Stimulated activated CD8-positive, alpha-beta memory T cell treated with anti-CD3 and anti-CD28 coated beads, Interleukin-2, amount 100 ng/mL, for 1 hour (primary cell): ENCODE measurements at places on chromosomes 5 and 9.

- no peak for DNase-seq
Measured at GRCh38 chr5:9054821-9055589, 490.9 kb downstream of the SEMA5A start.

- DNase-seq, result no peak
Measured at GRCh38 chr9:19461135-19461534, 52.3 kb downstream of the ACER2 start.

GRCh38 chr9:19176856-19177255, 49.6 kb upstream of the PLIN2 start:
- DNase-seq, result no peak

- DNase-seq, result no peak
Measured at GRCh38 chr5:111384220-111384619, 128.1 kb downstream of the STARD4 start.

GRCh38 chr5:126066836-126067235, 356.4 kb upstream of the GRAMD2B start:
- no peak for DNase-seq

DNA sequence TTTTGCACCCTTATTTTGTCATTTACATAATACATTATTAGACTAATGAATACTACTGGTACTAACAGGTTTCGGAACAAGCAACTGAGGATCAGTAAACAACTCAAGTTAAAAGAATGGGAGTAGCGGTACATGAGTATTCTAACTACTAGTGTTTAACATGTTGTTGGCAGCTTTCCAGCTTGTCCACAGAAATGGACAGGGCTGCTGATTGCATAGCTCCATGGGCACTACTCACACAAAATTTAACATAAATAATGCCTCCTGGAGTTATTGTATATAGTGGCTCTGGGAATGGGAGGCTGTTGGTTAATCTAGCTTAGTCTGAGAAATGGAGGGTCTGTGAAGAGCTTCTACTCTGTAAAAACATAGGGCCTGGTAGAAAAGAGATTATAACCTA, 6.7 kb downstream of the NCBP1 start:
- DNase-seq, result no peak

DNA sequence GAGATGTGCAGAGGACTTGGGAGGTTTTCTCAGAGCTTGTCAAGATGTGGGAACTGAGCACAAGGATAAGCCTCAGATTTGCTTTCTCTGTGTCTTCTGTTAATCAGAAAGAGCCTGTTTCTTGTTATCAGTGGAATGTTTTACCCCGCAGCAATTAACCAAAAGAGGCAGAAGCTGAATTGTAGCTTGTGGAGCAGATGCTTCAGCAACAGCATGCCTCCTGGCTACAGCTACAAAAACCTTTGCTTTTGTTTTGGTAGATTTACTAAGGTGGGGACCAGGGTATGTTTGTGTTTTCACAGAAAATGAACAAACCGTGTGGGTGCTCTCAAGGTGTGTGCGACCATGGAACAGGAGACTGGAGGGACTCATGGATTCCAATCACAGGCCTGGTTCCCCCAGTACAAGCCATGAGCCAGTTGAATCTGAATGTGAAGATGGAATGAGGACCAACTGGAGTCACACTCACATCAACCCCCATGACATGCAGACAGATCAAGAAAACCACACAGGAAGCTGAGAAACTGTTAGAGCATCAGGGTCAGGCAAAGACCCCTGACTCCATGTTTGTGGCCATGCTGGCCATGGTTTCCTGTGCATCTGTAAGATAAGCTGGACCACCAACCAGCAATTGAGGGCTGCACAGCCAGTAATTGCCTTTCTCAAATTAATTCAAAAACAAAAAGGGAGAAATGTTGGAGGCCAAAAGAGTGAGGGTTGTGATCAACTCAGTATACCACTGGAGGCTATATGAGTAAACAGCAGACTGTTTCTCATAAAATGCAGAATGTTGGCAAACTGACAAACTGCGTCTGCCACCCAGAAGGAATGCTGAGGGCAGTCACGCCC, 6.9 kb downstream of the UGT3A2 start:
- no peak for DNase-seq

DNA sequence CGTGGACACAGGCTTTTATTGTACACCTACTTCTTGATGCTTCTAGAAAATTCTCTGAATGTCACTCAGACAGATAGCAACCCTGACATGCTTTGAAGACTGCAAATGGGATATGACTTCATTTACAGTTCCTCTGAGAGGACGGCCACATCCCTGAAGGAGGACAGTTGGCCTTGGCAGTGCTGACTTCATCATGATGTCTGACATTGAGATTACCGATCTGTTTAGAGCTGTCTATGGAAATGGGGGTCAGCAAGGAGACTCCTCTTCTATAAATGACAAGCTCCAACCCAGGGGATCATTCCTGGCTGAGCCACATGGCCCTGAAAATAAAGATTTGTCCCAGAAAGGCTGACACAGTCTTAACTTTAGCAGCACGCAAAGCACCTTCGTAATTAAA, 75.8 kb downstream of the NUDT12 start:
- DNase-seq, result no peak

GRCh38 chr5:141695627-141696215, 13.7 kb upstream of the ARAP3 start:
- no peak for DNase-seq

DNA sequence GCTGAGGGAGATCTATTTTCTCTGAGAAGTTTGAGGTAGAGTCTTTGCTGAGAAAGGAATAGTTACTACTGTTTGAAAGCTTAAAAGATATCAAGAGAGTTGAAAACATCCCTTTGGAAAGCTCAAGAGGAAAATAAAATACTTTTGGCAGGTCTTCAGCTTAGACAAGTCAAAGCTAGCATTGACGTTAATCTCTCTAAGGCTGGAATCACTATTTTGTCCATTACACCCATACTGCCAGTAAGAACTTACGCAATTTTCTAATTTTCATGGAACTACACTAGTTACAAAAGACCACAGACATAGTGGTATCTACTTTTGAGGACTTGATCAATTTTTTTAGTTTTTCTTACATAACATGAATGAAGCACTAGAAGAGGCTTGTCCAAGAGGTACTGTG, 494.9 kb downstream of the PSAT1 start:
- DNase-seq, result no peak

GRCh38 chr9:131084661-131085369, 11.5 kb upstream of the AIF1L start:
- no peak for DNase-seq

- no peak for DNase-seq
Measured at GRCh38 chr5:54207566-54207965, 102.8 kb downstream of the ARL15 start.

- DNase-seq, result no peak
Measured at GRCh38 chr9:136482046-136482792, 621 bp downstream of the SEC16A start.

- no peak for DNase-seq
Measured at GRCh38 chr5:63648376-63648775, 313.9 kb downstream of the HTR1A start.

GRCh38 chr9:97535771-97536170, 34.3 kb downstream of the TMOD1 start:
- DNase-seq, result no peak

DNA sequence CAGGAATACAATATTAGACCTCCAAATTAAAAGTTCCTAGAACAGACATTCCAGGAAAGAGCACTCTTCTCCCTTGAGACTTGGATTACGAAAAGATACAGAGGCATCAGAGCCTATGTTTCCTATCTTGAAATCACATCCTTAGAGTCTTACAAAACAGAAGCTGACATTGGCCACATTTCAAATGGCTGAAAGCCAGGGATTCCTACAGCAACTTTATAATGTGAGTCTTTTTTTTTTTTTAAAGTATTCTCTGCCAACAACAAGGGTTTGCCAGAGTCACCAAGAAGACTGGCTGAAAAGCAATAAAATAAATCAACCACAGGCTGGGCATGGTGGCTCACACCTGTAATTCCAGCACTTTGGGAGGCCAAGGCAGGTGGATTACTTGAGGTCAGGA, 63.1 kb downstream of the TRPM6 start:
- DNase-seq, result no peak

- no peak for DNase-seq
Measured at GRCh38 chr9:99873943-99874584, 32.4 kb upstream of the STX17 start.

DNA sequence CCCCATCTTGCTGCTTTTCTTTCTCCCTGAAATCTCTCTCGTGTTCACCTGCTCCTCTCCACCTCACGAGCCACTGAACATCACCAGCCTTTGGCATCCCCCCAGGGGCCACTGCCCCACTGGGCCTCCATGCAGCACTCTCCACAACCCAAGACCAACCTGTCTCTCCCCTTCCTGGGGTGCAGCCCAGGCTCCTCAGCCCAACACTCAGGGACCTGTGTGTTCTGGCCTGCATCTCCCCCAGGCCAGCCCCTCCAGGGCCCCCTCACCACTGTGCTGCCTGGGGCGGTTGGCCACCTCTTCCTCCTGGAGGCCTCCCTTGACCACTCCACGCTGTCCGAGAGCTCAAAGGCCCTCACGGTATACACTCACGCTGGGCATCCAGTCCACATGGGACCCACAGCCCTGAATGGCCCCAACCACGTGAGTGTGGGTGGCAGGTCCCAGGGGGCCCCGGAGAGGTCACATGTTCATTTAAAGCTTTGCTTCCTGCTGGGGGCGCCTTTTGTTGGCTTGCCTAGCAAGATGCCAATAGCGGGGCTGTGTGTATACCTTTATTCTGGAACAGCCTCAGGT, 453 bp upstream of the DOK3 start:
- DNase-seq, result no peak

DNA sequence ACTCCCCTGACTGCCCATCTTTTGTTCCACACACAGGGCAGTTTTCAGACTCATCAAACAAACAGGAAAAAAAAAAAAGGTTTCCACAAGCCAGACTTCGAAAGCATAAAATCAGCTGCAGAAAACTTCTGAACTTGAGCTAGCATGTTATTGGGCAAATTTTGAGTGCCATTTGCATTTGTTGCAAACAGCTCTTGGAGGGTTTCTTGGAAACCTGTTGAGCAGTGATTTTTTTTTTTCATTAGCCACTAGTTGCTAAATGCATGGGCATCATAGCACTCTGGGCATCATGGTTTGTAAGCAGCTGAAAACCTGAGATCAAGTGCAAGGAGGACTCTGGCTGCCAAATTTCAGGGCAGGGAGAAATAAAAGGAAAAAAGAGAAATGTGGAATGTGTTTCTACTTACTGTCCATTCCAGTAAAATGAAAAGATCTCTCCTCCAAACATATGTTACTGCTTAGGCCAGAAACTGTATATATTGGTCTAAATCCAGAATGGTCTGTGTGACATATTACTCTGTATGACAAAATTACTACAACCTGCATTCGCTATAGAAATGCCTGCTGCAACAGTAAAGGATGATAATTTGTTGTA, 85.2 kb upstream of the SMIM23 start:
- no peak for DNase-seq

GRCh38 chr5:170190436-170191134, 42.2 kb upstream of the C5orf58 start:
- DNase-seq, result no peak

DNA sequence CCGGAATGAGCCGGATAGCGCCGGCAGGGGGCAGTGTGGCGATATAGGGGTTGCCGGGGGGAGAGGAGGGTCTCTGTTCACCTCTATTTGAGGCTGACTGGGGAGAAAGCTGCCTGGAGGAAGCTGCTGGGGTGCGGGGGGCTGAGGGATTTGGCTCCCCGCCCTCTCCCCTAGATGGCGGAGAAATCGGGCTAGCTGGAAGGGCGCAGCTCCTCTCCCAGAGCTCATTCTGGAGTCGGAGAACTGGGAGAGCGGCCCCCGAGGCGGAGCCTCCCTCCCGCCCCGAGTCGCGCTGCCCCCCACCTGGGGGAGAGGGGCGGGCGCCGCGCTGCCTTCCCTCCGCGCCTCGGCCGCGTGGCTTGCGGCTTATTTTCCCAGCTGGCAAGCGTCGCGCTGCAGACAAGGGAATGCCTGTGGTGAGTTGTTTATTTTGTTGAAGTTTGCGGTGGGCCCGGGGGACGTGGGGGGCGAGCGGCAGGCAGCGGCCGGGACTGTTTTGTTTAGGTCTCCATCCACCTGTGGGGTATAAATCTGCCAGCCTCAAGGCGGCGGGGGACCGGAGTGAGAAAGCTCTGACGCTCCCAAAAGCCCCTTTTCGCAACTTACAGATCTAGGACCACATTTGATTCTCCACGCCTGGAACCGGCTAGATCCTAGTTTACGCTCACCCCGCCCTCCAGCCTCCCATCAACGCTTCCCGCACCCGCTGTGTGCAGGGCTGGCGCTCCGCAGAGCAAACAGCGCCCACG, 4.1 kb upstream of the RGMB start:
- DNase-seq, result no peak

DNA sequence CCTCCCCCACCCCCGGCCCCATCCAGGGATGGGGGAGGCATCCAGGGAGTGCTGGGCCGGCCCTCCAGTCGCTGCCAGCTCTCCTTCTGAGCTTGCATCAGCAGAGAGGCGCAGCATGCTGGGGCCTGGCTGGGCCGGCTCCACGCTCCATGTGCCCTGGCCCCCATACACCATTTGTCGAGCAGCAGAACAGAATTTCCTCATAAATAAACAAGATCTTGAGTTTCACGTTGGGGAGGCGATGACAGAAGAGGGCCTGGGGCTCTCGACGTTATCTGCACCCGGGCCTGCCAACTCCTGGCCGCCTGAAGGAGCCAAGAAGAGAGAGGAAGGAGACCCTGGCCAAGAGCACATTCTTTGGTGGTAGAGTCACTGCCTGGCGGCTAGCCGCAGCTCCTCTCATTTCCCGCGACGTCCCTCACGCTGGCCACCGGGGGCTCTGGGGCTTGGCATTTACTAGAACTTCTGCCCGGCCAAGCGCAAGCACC, 177.0 kb downstream of the FGF18 start:
- no peak for DNase-seq

DNA sequence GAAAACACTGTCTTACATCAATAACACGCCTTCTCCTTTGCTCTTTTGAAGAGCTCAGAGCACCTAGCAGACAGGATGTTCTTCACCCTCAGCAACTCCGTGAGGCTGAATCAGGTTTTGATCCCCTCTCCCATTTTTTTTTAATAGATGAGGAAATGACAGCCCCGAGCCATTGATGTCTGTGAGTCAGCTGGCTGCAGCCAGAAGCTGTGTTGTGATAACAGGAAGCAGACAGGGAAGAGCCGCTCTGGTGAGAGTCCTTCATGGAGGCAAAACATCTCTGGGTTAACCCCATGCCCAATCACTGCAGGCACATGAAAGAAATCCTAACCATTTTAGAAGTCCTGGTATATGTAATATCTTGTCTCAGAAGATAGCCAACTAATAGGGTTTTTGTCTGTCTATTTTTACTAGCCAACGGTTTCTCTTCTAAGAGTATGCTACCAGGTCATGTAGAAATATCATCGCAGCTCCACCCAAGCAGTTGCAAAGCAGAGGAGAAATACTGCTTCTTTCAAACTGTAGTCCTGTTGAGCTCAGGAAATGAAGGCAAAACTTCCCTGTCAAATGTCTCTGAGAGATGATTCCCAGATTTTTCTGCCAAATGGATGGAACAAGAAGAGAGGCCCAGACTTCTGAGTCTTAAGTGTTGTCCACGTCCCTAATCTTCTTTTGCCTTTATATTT, 568.9 kb downstream of the CCDC171 start:
- DNase-seq, result no peak

GRCh38 chr5:39213447-39214207, 5.7 kb downstream of the FYB1 start:
- DNase-seq, result no peak
